HTR-8/SVneo (cell line): ENCODE measurements at places on chromosomes 3 and 15.

DNA sequence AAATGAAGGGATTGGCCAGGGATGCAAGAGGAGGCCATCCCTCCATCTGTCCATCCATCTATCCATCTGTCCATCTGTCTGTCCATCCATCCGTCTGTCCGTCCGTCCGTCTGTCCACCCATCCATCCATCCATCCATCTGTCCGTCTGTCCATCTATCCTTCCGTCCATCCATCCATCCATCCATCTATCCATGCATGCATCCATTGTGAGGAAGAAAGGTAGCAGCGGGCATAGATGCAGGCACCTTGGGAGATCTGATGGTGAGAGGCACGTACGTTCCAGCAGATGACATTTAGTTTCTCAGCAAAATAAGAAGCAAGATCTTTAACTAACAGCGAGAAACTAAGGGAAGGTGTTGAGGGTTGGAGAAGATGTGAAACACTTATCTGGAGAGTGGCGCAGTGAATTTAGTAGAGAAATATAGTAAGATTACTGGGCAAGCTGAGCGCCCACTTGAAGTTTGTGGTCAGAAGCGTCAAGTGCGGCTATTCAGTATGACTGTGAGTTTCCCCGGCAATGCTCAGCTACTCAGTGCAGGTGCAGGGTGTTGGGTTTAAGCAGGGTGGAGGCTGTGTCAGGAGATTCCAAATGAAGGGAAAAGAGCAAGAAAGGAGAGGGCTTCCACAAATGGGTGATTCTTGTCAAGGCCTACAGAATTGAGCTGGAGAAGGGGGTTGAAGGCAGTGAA lies 22.4 kb upstream of the SRP14 start:
- no peak for DNase-seq

GRCh38 chr3:58495101-58495500 lies 3.2 kb downstream of the KCTD6 start:
- DNase-seq = no peak

GRCh38 chr3:72538070-72538745 lies 310.0 kb downstream of the SHQ1 start:
- no peak for DNase-seq

DNA sequence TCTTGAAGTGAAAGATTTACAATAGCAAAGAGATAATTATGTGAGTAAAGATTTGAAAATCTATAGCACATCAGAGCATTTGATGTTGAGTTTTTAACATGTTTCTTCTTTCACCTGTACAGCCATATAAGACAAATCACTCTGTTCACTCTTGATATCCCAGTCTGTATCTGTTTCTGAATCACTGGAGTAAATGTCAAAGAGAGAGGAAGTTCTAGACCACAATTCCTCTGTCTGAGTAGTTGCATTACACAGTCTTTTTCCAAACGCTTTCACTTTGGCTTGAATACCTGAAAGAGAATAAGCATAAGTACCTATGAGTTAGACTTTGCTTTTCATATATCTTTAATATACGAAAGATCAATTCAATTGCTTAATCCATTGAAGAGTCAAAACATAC lies 9.9 kb downstream of the THAP10 start:
- no peak for DNase-seq
